ENCODE measurements at places on chromosomes 6 and 20.

DNA sequence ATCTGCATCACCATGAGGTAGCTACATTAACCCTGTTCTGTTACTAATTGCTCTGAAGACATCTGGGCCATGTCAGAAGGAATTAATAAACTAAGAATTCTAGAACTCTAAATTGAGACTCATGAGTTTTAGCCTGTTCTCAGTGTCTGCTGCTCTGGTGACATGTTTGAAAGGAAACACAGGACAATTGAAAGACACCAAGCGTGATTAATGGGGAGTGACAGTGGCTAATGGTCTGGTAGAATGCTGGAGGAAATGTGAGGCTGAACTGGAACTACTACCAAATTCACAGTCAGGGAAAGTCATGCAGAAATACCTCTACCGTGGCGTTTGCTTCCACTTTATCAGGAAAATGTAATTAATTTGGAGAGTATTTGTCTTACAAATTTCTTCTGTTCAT lies 140.0 kb downstream of the TBC1D7 start:
- DNase-seq = peak; percentile 20

GRCh38 chr6:15642276-15642675 lies 20.6 kb downstream of the DTNBP1 start:
- no peak for DNase-seq

- DNase-seq = no peak
Measured at GRCh38 chr6:4585682-4586468, 190.3 kb upstream of the CDYL start.

DNA sequence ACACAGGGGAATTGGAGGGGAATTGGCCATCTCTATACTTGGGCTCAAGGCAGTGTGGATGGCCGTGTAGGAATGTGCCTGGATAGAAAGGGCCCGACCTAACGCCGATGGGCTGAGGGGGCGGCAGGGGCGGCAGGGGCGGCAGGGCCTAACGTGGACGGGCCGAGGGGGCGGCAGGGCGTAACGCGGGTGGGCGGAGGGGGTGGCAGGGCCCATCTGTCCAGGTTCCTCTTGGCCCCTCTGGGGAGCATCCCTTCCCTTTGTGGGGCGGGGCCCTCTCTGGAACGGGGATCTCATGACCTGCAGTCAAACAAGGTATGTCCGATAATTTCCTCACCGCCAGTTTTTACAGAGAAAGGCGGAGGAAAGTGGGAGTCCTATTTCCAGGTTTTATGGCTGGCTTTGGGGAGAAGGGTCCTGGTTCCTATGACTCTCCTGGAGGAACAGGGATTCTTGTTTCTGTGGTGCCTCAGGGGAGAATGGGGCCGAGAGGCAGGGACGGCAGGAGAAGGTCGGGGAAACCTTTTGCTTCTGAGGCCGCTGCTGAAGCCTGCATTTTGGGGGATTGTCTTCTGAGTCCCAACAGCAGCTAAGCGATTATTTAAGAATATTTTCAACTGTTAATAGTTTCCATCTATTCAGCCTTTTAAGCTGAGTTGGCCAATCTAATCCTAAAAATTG lies 100.8 kb upstream of the FRMD1 start:
- no peak for DNase-seq

GRCh38 chr6:81051952-81052351 lies 700.5 kb downstream of the TENT5A start:
- DNase-seq = no peak

GRCh38 chr6:37809197-37809543 lies 10.4 kb upstream of the ZFAND3 start:
- no peak for DNase-seq

GRCh38 chr6:31531771-31532643 lies 3.2 kb downstream of the MCCD1 start:
- no peak for DNase-seq

- no peak for DNase-seq
Measured at GRCh38 chr6:130575557-130575956, 209.7 kb downstream of the TMEM200A start.

DNA sequence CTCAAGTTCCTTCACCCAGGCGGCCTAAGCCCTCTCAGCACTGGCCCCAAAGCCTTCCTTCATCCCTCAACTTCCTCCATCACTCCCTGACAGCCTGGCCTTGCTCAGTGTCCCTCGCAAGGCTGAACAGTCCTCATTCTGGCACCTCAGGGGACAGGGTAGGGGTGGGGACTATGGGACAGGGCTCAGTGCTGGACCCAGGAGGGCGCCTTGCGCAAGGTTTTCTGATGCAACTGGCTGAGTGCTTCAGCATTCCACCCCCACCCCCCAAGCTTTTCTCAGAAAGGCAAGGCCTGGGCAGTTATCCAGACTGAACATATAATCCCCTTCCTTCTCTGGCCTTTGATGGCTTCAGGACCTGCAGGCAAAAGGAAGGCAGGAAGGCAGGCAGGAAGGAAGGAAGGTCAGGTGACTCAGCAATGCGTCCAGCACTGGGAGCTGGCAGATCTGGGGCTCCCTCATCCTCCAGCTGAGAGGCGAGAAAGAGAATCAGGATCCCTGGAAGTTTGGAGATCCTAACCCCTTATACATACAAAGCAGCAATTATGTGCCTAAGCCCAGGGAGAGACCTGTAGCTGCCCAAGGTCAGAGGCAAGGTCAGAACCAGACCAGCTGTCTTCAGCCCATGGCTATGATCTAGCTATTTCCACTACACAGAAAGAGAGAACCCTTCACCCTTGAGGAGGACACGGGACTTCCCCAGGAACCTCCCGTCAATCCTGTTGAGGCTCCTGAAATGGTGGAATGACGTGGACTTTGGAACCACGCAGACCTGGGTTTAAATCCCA lies 8.6 kb upstream of the TRIB3 start:
- no peak for DNase-seq

DNA sequence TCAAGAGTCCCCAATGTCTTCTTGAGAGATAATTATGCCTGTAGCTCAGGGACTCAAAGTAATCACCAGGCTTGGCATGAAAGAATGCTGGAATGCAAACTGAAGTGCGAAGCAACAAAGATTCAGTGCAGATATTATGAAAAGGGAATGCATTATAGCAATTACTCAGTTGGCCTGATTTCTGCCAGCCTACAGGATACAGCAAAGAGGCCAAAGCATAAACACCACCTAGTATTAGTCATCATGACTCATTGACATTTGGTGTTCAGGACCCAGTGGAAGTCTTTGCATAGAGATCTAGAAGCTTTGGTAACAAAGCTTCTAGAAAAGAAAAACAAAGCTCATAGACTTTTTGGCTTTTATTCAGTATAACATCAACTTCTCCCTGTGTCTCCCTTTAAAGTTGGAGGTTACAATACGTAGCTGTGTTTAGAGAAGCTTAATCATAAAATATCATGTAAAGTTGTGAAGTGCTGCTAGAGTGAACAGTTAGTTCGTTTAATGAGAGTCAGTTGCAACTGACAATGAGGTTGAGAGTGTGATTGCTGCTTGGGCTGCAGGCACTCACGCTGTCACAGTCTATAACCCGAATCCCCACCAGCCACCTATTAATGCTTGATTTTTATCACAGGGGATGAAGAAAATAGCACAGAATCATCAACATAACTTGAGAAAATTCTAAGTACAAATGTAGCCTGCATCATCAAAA lies 932.7 kb downstream of the TFAP2A start:
- DNase-seq = no peak

DNA sequence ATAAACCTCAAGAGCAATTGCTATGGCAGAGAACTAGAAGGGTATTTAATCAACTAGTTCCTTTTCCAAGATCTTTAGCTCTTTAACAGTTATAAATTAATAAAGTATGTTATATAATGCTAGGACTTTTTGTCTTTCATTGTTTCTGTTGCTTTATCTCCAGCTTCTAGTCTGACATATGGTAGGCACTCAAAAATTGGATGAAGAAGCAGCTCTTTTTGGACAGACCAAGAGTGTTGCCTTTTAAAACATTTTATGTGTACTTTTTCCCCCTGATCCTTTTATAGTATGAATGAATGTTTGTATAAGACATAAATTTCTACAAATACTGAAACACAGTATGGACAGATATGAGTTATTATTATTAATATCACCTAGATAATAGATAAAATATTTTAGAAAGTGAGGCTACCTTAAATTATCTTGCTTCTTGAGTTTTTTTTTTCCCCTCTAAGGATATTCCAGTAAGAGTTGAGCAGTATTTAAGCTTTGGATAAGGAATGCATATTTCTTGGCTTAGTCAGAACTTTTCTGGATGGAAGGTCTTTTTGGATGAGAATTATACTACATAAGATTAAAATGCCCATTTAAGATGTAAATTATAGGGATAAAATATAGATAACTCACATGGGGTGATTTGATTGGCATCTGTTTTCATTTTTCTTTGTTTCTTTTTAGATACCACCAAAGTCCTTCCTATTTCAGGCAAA lies 16.6 kb downstream of the LAMA2 start:
- DNase-seq = no peak

DNA sequence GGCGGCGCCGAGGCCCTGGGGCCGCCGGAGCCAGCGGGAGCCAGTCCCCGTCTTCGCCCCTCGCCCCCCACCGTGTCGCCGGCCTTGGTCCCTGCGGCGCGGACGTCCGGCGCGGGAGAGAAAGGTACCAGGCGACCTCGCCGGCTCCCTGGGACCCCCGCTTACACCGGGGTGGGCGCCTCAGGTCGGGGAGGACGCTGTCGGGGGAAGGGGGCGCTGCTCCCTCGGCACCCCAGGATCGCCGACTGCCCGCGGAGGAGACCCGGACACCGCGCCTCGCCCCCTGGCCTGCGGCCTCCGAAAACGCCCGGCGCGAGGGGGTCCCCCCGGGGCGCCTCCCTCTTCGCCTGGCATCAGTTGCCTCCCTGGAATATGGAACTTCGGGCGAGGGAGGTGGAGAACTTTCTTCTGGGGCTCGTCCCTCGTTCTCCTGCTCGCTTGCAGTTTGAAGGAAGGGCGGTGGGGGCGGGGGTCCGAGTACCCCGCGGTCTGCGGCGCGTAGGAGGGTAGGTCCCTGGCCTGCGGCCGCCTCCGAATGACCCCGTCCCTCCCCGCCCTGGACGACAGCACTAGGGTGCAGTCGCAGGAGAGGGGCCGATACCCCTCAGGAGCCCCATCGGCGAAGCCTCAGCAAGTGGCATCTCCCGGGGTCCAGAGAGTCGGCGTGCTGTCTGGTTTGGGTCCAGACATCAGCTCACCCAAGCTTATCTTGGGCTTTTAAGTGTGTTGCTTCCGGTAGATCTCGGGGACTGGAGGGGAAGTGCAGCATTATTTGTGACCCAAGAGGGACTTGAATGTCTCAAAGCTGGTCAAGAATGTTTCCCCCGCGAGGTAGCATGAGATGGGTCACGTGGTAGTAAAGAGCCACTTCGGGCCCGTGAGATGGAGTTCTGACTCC lies 549 bp downstream of the ANKRD6 start:
- DNase-seq = no peak
